ENCODE measurements at places on chromosomes 1 and 21.
A peak's percentile ranks its signal among the peaks of the same experiment; 100 is the strongest.

DNA sequence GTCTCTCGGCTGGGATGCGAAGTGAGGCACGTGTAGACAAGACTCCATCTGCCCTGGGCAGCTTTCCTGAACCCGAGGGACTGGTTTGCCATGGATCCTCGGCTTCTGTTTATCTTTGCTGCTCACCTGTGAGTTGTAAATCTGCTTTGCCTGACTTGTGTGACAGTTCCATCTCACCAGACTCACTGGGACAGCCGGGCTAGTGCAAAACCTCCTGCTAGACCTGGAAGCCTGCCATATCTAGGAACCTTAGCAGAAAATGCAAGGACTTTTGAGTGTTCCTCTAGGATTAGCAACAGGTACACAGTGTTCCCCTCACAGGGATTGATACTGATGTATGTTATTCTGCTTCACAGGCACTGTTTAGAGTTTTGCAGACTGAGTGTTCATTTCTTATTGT, 218.6 kb downstream of the URB2 start:
- DNase-seq: no peak

DNA sequence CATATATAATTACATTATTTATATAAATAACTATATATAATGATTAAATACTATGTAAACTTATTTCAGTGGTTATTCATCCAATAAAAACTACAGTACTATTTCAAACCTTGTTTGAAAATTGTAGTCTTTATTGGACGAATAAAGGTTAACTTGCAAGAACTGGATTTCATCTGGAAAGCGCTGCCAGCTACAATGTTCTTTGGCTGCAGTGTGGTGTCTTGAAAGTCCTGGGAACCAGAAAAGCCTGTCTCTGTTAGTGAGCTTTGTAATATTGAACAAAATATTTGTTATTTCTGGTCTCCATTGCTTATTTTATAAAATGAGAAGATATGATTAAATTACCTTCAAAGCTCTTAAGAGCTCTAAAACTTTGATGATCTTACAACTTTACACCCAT, 763.6 kb downstream of the ADGRL2 start:
- DNase-seq: no peak

DNA sequence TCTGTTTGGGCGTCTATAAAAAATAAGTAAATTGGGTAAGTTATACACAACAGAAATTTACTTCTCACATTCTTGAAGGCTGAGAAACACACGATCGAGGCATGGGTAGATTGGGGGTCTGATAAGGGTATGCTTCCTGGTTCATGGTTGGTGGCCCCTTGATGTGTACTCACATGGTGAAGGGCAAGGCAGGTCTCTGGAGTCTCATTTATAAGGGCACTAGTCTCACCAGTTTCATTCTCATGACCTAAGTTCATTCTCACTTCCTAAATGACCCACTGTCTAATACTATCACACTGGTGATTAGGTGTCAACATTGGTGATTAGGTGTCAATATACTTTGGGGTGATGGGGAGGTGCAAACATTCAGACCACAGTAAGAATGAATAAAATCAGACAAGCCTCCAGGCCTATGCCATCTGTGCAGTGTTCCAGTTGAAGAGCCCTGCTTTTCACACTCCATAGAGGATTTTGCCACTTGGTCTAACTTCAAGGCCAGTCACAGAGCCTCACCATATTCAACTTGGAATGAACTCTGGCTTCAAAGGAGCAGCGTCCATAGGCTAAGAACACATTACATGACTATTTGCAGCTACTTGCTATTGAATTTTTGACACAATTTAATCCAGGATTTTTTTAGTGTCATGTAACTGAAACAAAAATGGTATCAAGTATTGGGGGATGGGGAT, 2.5 kb upstream of the GBP4 start:
- DNase-seq: no peak

DNA sequence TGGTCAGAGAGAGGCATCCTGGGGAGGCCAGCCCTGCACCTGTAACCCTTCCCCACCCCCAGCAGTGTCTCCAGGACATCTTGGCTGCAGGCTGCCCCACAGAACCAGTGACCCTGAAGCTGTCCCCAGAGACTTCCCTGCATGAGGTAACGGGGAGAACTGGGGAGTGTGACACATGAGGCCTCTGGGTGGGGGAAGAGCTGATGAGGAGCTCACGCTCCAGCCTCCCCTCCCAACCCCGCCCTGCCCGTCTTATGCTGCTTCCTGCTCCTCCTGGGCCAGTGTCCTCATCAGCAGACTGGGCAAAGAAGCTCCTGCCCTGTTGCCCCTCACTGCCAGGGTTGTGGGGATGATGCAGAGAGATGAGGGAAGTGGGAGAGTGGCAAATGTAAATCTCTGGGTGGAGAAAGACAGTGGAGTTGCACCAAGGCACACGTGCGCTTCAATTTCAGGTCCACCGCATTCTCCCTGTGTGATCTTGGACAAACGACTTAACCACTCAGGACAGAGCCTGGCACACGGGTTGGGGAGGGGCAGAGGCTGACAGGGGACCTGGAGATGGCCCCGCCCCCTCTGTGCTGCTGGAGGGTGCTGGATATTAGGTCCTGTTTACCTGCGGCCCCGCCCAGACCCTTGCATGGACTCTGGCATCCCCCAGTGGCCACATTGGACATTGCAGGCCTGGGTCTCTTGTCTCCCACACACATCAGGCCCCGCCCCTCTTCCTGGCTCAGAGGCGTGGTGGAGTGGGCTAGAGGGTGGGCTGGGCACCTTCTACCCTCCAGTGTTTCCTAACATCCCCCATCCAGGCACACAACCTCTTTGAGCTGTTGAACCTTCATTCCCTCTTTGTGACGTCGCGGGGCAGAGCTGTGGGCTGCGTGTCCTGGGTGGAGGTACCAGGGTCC, 12.3 kb downstream of the CLCNKB start:
- DNase-seq: peak; percentile 85

GRCh38 chr1:182098301-182098700, 36.8 kb upstream of the ZNF648 start:
- no peak for DNase-seq

Data from RWPE1 (cell line).